Stimulated activated CD8-positive, alpha-beta memory T cell treated with anti-CD3 and anti-CD28 coated beads, Interleukin-7, amount 100 ng/mL, for 24 hours (primary cell): ENCODE measurements at places on chromosomes 16 and 17.

DNA sequence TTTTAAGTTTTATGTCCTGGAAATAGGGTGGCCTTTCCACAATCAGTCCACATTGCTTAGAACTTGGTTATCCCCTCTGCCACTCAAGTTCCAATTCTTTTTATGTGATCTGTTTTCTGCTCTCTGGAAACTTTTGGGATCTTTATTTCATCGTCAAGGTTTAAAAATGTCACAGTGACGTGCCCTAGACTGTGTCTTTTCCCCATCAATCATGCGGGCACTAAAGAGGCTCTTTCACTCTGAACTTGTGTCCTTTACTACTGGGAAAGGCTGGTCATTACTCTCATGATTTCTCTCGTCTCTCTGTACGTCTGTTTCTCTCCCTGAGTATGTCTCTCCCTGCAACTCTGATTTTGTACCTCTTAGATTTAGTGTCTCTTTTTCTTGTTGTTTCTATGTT, 189.8 kb upstream of the AXIN2 start:
- DNase-seq: no peak

DNA sequence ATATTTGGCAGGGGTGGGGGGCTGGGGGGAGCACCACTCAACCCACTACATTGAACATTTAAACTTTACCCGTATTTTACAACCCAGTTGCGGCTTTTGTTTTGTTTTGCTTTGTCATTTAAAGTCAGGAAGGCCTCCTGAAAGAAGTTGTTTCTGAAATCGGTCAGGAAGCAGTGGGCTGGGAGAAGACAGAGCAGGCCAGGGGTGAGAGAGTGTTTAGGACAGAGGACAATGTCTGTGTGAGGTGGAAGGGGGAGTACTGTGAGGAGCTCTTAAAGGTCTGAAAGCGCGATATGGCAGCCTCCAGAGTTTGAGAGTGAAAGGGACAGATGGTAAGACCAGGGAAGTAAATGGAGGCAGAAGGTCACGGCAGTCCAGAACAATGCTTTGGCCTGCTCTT, 6.1 kb upstream of the WFIKKN2 start:
- no peak for DNase-seq

DNA sequence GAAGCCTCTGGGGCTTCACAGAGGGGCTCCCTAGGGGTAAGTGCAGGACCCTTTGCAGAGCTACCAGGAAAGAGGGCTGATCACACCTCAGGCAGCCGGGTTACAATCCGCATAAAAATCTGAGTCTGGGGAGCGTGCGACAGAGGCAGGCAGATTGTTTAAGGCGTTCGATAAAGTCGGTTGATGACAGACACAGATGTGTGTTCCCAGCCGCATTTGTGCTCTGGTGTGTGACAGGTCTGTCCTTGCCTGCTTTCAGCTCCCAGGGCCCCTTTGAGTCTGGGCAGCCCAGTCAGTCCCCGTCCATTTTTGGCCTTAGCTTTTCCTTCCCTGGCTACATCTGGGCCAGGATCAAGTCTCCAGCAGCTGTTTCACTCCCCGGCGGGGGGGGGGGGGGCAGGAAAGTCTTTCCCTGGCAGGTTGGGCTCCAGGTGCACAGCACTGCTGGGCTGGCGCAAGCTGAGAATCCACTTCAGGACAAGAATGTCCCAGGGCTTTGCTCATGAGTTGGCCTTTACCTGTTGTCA, 1.3 kb upstream of the ZACN start:
- no peak for DNase-seq

DNA sequence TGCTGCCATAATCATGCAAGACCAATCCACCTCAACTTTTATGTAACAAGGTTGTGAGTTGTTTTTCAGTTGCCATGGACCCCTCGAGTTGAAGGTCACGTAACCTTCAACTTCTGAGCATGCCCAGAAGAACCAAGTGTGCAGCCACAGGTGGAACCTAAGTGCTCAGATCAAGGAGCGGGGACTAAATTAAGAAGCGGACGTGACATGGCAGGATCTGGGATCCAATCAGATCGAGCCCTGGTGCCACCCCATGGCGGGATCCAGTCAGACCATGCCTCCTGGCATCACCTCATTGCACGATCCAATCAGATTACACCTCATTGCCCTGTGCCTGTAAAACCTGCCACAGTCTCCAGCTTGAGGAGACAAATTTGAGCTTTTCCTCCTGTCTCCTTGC, 204.5 kb upstream of the CDH5 start:
- DNase-seq: no peak

GRCh38 chr17:28997806-28998205, 8.0 kb downstream of the SEZ6 start:
- DNase-seq: no peak
